ENCODE measurements at places on chromosomes 16 and 17.

GRCh38 chr16:67648764-67649407 lies 3.9 kb downstream of the CARMIL2 start:
- no peak for DNase-seq

GRCh38 chr16:1929105-1929504 lies 10.9 kb upstream of the HS3ST6 start:
- no peak for DNase-seq

GRCh38 chr17:57563958-57564357 lies 181.1 kb downstream of the CCDC182 start:
- DNase-seq, result no peak

DNA sequence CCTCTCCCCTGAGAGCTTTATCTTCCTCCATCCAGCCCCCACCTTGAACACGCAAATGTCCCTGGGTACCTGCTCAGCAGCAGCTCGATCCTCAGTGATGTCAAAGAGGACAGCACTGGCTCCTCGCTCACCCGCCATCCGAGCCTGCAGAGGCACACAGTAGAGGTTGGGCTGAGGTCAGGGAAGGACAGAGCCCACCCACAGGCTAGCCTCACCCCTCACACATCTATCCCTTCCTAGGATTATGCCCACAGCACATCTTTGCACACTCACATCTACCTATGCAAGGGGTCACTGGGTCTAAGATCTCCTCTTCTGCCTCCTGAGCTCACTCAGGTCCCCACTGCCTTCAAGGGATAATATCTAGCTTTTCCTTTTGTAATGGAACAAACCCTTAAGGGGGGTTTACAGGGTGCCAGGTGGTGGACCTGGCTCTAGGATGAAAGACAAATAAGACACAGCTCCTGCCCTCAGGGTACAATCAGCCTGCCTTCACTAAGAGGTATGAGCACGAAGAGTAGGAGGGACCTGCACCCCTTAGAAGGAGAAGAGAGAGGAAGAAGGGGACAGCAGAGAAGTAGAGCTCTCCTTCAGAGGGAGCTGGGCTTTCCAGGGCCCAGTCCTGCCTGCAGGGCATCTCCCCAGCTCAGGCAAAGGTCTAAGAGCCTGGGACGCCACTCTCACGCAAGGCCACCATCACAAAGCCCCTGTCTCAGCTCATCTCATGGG lies 11.6 kb upstream of the SUPT4H1 start:
- no peak for DNase-seq

DNA sequence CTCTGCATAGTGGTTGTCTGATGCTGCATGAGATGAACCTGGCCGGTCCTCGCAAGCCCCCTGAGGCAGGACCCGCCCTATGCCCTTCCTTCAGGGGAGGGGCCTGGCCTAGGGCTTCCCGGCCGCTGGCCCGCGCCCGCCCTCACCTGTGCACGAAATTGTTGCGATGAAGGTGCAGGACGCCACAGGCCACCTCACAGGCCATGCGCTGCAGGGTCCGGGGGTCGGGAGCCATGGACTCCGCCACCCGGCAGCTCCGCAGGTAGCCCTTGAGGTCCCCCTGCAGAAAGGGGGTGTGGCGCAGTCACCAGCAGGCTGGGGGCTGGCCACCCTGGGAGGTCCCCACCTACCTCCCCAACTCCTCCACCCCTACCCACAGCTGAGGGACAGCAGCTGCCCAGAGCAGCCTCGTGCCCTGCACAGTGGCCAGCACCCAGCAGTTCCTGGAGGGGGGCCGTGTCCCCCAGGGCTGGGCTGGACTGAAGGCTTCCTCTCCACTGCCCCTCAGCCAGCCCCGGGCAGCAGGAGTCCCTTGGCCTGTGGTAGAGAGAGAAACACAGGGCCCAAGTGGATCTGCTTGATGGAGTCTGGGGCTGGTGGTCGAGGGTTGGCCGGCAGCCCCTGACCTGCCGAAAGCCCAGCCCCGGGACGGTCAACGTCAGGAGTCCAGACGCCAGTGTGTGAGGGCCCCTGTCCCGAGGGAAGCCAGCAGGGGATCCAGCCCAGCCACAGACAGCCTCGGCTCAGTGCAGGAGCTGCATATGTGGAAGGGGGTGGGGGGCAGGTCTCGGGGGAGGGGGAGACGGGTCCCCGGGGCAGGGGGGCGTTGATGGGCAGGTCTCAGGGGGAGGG lies 38.8 kb upstream of the PVALEF start:
- DNase-seq, result no peak

DNA sequence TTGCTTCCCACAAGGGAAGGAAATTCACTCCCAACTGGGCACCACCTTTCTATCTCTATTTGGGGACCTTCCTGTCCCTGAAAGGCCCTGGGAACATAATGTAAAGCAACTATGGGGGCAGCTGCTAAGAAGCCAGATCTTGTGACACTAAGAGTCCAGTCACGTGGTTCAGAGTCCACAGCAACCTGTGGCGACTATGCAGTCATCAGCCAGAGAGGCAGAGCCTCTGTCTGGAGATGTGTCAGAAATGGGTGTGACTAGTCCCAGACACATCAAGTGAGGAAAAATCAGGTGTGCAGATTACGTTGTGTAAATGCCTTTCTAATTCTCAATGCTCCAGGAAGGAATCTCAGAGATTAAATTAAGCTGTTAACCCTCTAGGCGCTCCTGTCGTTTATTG lies 26.6 kb upstream of the SKAP1 start:
- no peak for DNase-seq

DNA sequence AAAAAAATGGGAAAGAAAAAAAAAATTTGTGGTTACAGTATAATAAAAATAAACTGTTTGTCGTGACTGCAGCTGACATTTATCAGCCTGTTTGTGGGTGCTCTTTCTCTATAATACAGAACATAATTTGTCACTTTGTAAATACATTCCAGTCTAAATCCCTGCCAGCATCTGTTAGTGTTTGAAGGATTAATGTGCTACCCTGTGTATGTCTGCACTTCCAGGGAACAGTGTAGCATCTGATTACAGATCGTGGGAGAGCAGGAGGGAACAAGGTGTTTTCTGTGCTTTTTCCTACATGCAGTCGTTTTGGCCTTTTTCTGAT lies 265.1 kb downstream of the WWOX start:
- no peak for DNase-seq

DNA sequence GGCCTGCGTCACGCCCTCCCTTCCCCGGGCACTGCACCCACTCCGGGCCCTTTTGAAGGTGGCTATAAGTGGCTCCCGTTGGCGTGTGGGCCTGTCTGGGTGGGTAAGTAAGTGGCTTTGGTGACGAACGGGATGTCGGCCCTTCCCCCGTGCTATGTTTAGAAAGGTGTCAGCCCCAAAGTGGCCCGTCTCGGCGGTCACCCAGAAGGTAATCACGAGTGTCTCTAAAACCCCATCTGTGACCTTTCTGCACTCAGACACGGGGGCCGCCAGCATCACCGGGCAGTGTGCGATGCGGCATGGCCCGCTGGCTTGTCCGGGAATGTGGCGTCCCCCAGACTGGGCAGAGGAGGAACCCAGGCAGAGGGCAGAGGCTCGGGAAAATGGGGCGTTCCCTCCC lies 88.2 kb downstream of the IRX5 start:
- no peak for DNase-seq

Data from activated CD4-positive, alpha-beta T cell treated with anti-CD3 and anti-CD28 coated beads, Interleukin-2, amount 50 U/mL, for 4 hours (primary cell).